Fibroblast of lung (primary cell): ENCODE measurements at places on chromosomes 16 and 17. TPM values are rescaled to one million over a fixed set of nuclear protein-coding genes. Genes with fewer than 3 reads are reported as not detected.
A peak's percentile ranks its signal among the peaks of the same experiment; 100 is the strongest.

The ZG16 gene
- not detected in 2 replicates for polyA plus RNA-seq

The TERB1 gene
- polyA plus RNA-seq = not detected in 2 replicates

The MPP2 gene
- 1.2 and 1.9 TPM in 2 replicates for polyA plus RNA-seq

The GRB7 gene
- polyA plus RNA-seq = 0.07 TPM in 2 replicates

The HOXB8 gene
- 1.4 and 2.0 TPM in 2 replicates for polyA plus RNA-seq

The GINS2 gene
- 5.5 and 18.3 TPM in 2 replicates for polyA plus RNA-seq

The KRT39 gene
- polyA plus RNA-seq = 0.19 and 0.22 TPM in 2 replicates

The MYH13 gene
- not detected in 2 replicates for polyA plus RNA-seq

The NTHL1 gene
- 8.4 and 9.2 TPM in 2 replicates for polyA plus RNA-seq

The EXOC3L1 gene
- 0.09 TPM in 1 of 2 replicates, not detected in the other for polyA plus RNA-seq

GRCh38 chr16:21708533-21709115 is 44.9 kb downstream of the OTOA start:
- peak; percentile 70 for DNase-seq

- DNase-seq = peak; percentile 5
Observed at GRCh38 chr17:43634591-43635125, 27.1 kb downstream of the MEOX1 start.

DNA sequence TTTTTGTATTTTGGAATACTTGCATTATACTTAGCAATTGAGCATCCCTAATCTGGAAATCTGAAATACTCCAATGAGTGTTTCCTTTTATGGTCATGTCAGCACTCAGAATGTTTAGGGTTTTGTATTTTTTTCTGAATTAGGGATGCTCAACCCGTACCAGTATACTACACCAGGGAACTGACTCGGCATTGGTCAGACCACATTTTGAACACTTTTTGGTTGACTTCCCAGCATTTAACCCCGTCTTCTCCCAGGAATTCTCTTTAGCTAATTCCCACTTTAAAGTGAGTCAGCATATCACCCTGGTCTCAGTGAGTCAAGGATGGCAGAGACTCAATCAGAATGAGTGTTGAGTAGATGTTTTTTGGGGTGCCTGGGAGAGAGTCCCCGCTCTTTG is 177.9 kb downstream of the SPECC1 start:
- DNase-seq = peak; percentile 42

GRCh38 chr16:6252541-6252940 is 1080.1 kb upstream of the RBFOX1 start:
- DNase-seq = no peak

- DNase-seq = no peak
Observed at GRCh38 chr16:59899940-59900339, 1165.8 kb upstream of the GOT2 start.

DNA sequence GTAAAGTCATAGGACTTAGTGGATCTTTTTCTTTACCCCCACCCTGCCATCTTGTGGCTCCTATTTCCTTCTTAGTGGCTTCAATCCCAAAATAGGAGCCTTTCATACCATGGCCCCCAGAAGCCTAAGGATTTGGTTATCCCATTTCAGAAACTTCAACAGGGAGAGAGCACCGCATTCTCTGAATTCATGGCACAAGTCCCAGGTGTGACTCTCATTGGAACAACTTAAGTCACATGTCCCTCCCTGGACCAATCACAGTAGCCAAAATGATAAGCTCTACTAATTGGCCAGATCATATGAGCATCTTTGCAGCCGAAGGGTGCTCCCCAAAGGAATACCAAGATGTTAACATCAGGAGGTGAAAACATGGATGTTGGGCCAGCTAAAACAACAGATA is 43.2 kb downstream of the AXIN2 start:
- peak; percentile 68 for DNase-seq

DNA sequence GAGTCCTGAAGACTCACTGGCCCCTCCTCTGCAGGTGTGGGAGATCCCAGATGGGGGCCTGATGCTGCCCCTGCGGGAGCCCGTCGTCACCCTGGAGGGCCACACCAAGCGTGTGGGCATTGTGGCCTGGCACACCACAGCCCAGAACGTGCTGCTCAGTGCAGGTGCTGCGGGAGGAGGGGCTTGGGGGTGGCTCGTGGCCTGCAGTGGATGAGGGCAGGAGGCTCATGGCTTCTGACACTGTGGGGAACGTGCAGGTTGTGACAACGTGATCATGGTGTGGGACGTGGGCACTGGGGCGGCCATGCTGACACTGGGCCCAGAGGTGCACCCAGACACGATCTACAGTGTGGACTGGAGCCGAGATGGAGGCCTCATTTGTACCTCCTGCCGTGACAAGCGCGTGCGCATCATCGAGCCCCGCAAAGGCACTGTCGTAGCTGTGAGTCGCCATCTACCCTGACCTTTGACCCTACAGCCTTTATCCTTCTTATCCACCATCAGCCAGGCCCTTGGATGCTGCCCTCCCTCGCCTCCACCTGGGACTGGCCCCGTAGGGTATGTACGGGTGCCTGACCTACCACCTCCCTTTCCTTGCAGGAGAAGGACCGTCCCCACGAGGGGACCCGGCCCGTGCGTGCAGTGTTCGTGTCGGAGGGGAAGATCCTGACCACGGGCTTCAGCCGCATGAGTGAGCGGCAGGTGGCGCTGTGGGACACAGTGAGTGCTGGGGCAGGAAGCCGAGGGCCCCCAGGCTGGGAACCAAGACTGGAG is 3.6 kb downstream of the CORO1A start:
- DNase-seq = no peak

- DNase-seq = no peak
Observed at GRCh38 chr17:39701784-39702422, 2.0 kb downstream of the ERBB2 start.

DNA sequence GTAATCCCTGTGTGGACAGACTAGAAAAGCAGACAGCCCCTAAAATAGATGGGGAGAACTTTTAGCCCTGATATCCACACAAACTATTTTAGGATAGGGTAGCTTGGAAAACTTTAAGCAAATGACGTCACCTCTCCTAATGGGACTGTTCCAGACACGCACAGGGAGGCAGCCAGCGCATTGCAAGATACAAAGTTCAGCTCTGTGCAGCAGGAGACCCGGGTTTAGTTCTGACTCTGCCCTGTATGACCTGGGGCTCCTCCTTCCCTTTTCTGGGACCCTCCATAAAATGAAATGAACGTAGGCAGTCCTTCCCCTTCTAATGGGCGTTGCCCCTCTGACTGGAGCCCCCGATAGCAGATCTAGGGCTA is 6.3 kb downstream of the ZNF689 start:
- no peak for DNase-seq

- DNase-seq = peak; percentile 79
Observed at GRCh38 chr17:2592971-2593820, at the start of gene PAFAH1B1. Gene PAFAH1B1, plus strand, starts transcription at chr17:2593654. Its CDS starts 44,635 bp downstream, at chr17:2638289.

DNA sequence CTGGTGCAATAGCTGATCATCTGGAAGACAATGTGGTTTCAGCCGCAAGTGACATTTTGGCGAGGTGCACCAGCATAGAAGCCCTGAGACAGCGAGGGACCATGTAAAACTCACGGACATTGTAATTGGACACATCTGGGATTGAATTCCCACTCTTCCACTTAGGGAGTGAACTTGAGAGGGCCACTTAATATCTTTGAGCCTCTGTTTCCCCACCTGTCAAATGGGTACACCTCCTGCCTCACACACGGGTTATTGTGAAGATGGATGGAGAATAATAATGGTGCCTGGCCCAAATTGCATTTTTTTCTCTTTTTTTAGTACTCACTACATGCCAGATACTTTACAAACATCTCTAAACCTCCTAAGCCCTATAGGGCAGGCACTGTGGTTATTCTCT is 45.5 kb upstream of the MEOX1 start:
- DNase-seq = no peak

DNA sequence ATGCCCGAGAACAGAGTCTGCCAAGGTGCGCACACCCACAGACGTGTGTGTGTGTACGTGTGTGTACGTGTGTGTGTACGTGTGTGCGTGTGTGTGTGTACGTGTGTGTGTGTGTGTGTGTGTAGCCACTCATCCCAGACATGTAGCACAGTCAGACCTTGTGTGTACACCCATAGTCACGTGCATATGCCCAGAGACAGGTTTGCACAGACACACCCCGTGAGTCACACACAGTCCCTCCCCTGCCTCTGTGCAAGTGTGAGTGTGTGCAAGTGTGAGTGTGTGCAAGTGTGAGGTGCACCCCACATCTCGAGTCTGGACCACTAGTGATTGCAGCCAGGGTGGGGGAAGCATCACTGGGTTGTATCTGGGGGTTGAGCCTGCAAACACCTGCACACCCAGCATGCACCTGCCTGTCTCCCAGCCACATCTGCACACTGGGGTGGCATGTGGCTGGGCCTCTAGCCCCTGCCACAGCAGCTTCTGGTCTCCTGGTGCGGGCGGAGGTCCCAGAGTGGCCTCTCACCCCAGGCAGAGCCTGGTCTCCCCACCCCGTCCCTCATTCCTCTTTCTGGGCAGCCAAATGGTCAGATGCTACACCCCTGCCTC is 23.6 kb downstream of the BAHCC1 start:
- peak; percentile 53 for DNase-seq

- peak; percentile 100 for DNase-seq
Observed at GRCh38 chr17:27540318-27541101, 84.3 kb downstream of the KSR1 start.
